Cortex of kidney (tissue), 1 donor: ENCODE measurements at places on chromosomes 7 and 10.

DNA sequence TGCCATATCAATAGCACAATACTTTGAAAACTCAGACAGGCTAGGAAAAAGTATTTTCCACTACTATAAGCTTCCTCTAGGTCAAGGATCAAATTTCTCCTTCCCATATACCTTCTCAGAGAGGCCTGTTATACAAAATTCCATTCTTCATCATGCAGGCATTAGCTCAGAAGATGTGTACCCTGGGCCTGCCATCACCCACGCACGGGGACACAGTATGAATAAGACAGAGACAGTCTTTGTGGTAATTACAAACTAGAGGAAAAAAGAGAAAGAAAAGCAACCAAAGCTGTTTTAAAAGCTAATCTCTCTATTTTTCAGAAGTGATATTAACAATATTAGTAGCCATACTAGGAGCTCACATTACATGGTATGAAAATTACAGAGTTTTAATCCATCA is 236.8 kb upstream of the AOAH start:
- DNase-seq: no peak

- DNase-seq: no peak
These were observed 49.6 kb downstream of the MPP7 start for GRCh38 chr10:28253169-28253785.

- no peak for DNase-seq
These were observed 10.4 kb downstream of the KLHL7 start for GRCh38 chr7:23115991-23116390.

DNA sequence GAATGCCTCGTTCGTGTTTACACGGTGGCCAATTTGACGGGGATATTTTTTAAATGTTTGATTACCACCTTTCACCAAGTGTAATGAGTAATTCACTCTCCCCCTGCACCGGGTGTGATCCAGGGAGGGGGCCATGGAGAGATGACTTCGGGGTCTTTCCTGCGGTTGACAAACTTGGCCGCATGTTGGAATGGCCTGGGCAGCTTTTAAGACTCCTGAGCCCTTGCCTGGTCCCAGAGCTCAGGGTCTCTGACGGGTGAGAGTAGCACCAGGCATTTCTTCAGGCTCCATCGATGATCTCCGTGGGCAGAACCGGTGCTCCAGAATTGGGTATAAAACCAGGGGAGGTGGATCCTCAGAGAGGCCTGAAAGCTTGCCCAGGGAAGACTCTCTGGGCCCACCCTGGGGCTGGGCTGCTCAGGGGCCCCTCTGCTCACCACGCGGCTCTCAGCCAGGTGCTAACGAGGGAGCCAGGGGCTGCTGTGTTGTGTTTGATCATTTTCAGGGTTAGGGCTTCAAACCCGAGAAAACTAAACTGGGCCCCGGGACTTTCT is 882 bp downstream of the ZNF282 start:
- DNase-seq: no peak

DNA sequence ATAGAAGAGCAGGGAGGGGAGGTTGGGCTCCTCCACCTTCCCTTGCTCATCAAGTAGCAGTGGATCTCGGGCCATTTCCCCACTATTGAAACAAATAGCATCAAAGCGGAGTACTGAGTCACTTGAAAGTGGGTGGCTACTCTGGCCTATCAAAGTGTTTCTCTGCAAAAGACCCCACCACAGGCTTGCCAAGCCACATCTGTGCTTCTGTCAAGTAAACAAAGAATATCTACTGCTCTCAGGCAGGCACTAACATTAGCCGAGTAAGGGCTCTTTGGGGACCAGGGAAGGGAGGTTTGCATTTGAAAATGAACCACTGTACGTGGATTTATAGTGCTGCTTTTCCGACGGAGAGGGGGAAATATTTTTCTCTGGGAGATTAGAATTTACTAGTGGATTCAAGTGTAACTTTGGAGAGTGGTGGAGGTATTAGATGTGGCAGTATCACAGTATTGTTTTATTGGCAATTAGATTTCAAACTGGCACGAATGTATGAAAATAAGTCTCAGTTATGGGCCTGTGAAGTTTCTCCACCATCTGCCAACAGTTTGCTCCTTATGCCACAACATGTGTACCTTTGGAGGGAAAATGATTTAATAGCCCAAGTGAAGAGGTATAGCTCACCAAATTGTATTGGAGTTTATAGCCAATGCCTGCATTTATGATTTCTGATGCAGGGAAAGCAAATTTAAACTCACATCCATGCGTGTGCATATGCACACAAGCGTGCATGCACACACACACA is 97.5 kb downstream of the RPS24 start:
- no peak for DNase-seq
